Femur (tissue), 1 donor: ENCODE measurements at places on chromosomes 4 and X.
A peak's percentile ranks its signal among the peaks of the same experiment; 100 is the strongest.

- peak; percentile 35 for DNase-seq
Measured at GRCh38 chr4:183362916-183363542, 40.8 kb upstream of the CLDN24 start.

GRCh38 chr4:125043486-125043885 lies 271.3 kb upstream of the FAT4 start:
- no peak for DNase-seq

GRCh38 chr4:158481811-158482210 lies 39.9 kb upstream of the RXFP1 start:
- DNase-seq: no peak

- DNase-seq: peak; percentile 55
Measured at GRCh38 chrX:46573892-46574773, 568 bp downstream of the CHST7 start.

GRCh38 chr4:140308366-140309123 lies 64.9 kb upstream of the SCOC start:
- peak; percentile 53 for DNase-seq

DNA sequence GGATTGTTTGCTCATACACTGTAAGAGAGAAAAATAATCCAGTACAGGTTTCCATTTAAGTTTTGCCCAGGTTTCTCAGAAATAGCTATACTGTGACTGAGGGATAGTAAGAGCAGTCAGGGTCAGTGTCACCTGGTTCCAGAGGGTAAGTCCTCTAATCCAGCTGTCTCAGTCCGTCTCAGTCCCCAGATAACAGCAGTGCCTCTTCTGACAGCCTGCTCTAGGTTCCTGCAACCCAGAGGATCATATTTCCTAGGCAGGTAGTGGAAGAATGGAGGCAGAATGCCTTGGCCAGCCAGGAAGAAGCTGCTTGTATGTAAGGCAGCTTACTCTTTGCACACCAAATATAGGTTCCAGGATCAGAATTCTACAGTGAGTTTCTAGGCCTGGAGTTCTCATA lies 22.6 kb upstream of the GNRHR start:
- no peak for DNase-seq

- DNase-seq: no peak
Measured at GRCh38 chrX:53085661-53086229, 3.6 kb downstream of the TSPYL2 start.

GRCh38 chr4:21709031-21709430 lies 239.5 kb downstream of the KCNIP4 start:
- DNase-seq: no peak

GRCh38 chr4:15427701-15428100 lies at the start of gene C1QTNF7:
Gene C1QTNF7, plus strand, starts transcription at chr4:15428033. Its CDS starts 7,711 bp downstream, at chr4:15435744.
- no peak for DNase-seq

DNA sequence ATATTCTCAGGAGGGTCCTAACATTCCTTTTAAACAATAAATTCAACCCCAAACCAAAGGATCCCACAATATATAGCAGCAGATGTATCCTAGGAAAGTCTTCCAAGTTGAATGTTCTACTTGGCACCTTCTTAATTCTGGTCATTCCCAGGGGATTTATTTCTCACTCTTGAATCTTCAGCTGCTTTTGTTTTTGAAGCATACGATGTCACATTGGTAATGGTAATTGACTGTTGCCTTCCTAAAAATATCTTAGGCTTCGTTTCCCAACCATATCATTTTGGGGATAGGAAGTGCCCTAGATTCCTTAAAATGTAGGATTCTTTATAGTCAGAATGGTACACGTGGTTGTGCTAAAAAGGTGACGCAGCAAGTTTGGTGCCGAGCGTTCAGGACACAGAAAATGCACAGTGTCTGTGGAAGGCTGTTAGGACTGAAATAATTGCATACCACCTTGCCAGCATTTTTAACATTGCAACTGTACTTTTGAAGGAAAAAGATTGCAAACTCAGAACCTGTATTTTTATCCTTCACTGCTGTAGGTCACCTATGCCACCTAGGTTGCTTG lies 8.1 kb downstream of the SNX25 start:
- DNase-seq: no peak

DNA sequence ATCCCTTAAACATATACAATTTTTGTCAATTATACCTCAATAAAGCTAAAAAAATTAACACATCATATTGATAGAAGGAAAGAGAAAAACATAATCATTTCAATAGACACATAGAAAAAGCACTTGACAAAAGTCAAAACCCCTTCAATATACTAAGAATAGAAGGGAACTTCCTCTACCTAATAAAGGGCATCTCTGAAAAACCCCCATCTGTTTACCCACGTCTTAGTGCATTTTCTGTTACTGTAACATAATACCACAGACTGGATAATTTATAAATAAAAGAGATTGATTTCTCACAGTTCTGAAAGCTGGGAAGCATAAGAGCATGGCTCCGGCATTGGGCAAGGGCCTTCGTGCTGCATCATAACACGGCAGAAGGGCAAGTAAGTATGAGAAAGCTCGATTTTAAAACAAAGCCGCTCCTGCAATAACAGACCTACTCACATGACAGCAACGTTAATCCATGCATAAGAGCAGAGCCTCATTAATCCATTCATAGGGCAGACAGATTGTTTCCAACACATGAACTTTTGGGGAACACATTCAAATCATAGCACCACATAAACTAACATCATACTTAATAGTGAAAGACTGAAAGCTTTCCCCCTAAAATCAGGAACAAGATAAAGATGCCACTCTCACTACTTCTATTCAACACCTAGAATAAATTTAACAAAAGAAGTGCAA lies 15.7 kb downstream of the STEEP1 start:
- DNase-seq: no peak

DNA sequence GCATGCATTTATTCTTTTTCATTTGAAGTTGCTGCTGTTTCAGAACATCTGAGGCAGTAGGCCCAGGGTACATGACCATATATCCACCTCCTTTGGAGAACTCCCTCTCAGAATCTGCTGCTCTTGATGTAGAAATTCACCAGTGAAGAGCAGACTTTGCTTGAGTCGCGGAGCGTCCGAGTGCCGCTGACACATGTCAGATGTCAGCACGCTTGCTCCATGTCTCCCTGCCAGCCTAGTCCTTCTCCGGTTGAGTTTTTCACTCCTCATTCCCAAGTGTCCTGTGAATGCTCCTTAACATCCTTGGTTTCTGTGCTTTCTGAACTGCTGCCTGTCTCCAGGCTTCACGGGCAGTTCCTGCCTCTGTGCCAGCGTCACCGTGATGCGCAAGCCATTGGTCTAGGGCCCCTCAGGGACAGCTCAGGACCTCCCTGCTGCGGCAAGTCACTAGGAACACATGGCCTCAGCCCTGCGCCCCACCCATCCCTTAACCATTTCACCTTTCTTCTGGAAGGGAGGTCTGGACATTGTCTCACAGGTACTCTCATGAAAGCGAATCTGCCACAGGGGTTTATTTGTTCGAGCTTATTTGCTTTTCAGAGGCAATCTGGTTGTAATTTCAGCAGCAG lies 93.1 kb upstream of the RBPJ start:
- DNase-seq: no peak

DNA sequence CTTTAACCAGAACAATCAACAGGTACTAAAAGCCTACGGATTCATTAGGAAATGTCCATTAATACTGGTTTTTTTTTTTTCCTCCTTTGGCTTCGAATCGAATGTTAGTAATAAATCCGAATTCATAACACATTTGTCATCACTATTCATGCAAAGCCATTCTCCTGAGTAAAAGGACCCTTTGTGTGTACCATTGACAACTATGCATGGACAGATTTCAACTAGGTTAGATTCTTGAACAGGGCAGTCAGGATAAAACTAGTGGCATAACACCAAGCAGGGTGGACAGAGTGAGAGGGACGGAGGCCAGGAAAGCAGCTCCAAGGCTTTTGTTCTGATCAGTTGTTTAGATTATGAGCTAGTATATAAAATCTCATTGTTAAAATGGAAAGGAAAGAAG lies 1722.0 kb upstream of the TENM3 start:
- DNase-seq: no peak

- no peak for DNase-seq
Measured at GRCh38 chr4:71571346-71571745, 212.5 kb downstream of the GC start.

DNA sequence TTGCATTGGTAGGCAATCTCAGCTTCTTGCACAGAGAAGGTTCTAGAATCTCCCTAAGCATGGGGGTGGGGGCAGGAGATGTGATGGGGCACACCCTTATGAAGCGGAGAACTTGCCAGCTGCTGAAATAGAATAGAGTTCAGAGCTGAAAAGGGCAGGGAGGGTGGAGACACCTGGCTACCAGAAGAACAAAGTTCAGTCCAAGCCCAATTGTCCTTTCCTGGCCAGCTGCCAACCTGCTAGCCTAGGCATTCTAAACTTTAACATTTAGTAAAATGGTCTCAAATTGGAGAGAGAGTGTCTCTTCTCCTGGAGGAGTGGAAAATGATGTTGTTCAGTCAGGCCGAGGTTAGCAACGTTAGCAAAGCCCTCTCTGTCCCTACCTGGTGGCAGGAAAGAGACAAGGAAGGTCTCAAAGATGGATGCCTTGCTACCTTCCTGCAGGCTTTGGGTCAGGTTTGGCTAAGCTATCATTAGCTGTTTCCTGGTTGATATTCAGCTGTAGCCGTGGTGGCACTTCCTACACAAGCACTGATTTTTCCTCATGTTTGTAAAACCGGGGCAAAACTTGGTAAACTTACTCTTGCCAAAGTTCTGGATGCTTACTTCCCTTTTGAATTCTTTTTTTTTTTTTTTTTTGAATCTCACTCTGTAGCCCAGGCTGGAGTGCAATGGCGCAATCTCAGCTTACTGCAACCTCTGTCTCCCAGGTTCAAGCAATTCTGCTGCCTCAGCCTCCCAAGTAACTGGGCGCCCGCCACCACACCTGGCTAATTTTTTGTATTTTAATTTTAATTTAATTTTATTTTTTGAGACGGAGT lies 34.7 kb upstream of the NYX start:
- no peak for DNase-seq

DNA sequence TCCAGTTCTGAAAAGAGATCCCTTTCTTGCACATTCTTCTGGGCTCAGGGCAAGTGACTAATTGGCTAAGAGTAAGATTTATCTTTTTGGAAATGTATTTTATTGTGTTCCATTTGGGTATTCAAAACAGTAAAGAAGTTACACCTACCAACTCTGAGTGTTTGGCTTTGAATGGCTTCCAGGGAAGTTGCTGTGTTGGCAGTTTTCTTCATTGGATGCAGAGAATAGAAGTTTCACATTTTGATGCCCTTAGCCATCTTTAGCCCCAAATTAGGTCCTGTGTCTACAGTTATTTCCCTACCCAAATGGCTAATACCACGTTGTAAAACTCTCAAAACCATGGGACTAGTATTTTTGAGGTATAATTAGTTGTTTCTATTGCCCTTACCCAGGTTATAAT lies 29.7 kb upstream of the MORC4 start:
- DNase-seq: no peak

GRCh38 chr4:41156574-41156973 lies 57.8 kb downstream of the APBB2 start:
- no peak for DNase-seq

DNA sequence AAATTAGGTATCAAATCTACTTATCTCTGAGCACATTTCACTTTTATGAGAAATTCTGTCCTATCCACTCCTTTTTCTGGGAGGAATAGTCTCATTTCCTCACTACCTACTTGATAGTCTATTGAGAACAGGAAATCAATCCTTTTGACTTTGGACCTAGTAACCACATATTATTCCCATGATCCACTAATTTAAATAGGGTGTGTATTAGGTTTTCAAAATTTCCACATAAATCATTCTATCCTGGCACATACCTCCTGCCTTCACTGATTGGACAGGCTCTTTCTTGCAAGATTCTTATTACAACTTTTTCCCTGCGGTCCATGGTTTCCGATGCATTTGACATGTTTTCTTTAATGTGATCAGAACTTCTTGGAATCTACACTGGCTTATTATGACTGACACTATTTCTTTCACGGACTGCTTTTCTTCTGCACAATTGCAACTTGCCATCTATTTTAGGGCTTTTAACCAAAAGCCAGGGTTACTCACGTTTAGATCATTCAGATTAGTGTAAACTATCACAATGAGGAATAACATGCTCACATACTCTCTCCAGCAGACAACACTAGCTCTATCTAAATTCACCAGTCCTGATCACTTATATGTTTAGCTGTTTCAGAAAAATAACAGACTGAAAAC lies 419.9 kb upstream of the SLIT2 start:
- DNase-seq: no peak

DNA sequence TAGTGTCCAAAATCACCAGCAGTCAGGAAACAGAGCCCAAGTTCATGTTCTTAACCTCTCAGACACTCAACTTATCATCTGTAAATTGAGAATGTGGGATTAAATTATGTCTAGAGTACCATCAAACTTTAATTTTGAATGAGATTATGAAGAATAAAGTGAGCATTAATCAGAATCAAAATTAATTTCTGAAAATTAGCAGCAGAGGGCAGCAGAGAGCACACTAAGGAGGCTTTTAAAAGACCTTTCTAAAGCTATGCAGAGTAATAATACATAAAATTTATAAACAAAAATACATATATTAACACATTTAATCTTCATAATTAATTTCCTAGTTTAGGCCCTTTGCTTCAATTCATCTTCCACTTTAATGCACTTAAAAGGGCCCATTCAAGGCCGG lies 7.1 kb downstream of the TASL start:
- DNase-seq: no peak

DNA sequence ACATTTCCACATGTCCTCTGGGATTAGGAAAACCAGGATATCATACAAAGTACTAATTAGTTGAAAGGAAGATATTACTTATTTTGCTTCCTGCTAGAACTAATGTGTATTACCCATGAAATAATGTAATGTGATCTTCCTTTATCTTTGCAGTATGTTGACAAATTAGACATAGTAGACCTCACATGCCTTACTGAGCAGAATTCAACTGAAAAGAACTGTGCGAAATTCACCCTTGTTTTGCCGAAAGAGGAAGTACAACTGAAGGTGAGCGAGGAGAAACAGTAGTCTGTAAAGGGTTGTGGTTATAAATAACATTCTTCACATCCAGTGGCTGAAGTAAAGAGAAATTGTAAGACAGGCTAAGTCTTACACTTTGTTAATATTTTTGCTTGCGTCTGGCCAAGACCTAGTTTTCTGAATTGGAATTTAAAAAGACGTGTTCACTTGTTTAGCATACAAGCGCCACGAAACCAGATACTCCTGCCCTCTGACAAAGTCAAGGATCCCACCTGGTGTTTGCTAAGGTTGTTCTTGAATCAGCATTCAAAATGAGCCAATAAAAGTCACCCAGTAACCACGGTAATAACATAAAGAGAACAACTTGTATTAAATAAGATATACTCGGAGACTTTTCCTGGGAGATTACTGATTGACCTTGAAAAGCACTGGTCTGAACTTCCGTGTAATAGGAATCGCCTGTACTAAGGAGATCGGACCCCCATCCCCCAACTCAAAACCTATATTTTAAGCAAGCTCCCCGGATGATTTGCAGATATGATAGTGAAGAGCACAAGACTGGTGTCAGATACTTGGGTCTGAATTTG lies 16.9 kb downstream of the STAP1 start:
- no peak for DNase-seq

DNA sequence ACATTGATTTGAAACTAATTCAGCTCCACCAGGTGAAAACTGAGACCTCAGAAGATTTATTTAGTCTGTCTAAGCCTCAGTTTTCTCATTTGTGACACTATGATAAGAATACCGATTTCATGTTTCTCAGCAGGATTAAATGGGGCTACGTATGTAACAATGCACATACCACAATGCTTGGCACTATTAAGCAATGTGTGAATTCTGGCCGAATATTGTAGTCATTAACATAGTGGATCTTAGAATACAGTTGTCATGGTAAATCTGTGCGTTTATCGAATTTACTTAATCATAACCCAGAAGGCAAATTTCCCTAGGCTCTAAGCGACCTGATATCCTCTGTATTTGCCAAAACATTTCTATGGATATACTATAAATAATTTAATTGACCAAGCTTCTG lies 69.1 kb downstream of the TMA16 start:
- DNase-seq: no peak

GRCh38 chr4:7371210-7371941 lies 63.4 kb downstream of the PSAPL1 start:
- DNase-seq: no peak
